ENCODE measurements at places on chromosomes 2 and 18. TPM values are rescaled to one million over a fixed set of nuclear protein-coding genes. Genes with fewer than 3 reads are reported as not detected.

GRCh38 chr18:42929857-42930256, 185.6 kb downstream of the RIT2 start:
- no peak for DNase-seq
- H3K4me3 ChIP-seq = no peak overlapping the region
- no peaks in the 10 kb centered on the region for H3K4me1 ChIP-seq
- H3K27me3 ChIP-seq = no peaks in the 10 kb centered on the region

CDH19 gene
- not detected for total RNA-seq

CD8B gene
- total RNA-seq = 1.7 TPM

PPP1R1C gene
- not detected for total RNA-seq

GRCh38 chr2:62314291-62314690, 118.4 kb downstream of the B3GNT2 start:
- no peak overlapping the region for H3K27ac ChIP-seq
- H3K4me3 ChIP-seq = no peak overlapping the region
- DNase-seq = no peak
- H3K4me1 ChIP-seq = peaks cover 25% of the 10 kb centered on the region

UGT1A5 gene
- total RNA-seq = not detected

GRCh38 chr2:226515344-226516055, 284.1 kb downstream of the IRS1 start:
- H3K27me3 ChIP-seq = peaks cover 12% of the 10 kb centered on the region
- H3K36me3 ChIP-seq = no peaks in the 10 kb centered on the region
- no peaks in the 10 kb centered on the region for H3K4me1 ChIP-seq

MTCL1 gene
- 0.31 TPM for total RNA-seq
